ENCODE measurements at places on chromosomes 5 and 9.

GRCh38 chr9:87612536-87612935, 113.4 kb upstream of the CTSL start:
- no peak for DNase-seq

GRCh38 chr9:32596096-32596865, 23.3 kb upstream of the NDUFB6 start:
- no peak for DNase-seq

DNA sequence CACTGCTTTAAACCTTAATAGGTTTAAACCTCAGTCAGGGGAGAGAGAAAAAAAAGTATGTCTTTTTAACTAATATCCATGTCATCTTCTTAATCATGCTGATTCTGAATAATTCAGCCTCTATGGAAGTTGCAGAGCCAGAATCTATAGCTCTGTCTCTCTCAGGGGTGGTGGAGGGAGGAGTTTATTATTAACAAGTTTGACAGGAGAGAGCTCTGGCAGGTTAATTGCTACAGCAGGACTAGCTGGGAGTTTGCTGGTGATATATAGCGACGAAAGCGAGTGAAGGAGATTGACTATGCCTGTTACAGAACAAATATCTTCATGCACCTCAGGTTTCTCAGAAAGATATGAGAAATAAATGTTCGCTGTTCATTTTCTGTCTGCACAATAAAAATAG, 586.4 kb downstream of the TLE4 start:
- DNase-seq = no peak

DNA sequence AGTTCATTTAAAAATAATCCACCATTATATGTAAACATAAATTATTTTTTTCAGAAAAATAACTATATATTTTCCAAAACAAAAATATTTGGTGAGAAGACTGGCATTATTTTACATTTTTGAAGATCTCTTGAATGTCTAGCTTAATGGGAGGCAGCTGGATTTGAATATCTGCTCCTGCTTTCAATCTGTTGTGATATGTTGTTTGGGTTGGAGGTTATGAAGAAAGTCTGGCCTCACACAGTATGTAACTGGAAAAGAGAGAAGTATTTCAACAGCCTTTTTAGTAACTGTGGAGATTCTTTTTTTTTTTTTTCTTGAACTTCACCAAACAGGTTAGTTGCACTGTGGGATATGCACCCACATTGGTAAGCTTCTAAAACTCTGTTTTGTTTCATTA, 84.7 kb upstream of the SLIT3 start:
- no peak for DNase-seq

DNA sequence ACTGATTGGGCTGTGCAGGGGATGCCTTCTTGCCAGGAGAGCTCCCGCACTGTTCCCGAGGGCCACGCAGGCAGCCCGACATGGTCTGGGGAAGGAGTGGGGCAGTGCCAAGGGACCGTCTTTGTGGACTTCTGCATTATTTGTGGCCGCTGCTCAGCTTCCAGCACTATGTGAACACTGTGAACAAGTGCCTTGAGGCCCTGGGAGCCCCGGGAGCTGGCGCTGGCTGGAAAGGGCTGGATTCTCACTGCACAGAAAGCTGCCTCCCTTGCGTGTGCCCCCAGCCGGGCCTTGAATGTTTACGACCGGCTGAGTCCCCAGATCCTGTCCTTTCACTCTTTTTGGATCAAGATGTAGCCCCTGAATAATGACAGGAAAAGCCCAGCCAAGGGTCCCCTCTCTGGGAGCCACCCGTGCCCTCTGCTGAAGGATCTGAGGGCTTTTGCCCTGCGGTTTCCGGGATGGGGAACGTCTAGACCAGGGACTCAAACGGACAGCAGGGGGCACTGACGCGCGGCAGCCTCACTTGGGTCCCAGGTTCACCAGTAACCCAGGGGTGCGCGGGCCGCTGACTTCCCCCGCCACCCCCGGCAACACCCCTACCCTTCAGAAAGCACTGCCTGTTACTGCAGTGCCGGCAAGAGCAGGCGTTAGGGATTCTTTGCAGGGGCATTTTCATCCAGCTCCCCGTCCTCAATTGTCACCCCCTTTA, 98.9 kb upstream of the FCN2 start:
- no peak for DNase-seq

DNA sequence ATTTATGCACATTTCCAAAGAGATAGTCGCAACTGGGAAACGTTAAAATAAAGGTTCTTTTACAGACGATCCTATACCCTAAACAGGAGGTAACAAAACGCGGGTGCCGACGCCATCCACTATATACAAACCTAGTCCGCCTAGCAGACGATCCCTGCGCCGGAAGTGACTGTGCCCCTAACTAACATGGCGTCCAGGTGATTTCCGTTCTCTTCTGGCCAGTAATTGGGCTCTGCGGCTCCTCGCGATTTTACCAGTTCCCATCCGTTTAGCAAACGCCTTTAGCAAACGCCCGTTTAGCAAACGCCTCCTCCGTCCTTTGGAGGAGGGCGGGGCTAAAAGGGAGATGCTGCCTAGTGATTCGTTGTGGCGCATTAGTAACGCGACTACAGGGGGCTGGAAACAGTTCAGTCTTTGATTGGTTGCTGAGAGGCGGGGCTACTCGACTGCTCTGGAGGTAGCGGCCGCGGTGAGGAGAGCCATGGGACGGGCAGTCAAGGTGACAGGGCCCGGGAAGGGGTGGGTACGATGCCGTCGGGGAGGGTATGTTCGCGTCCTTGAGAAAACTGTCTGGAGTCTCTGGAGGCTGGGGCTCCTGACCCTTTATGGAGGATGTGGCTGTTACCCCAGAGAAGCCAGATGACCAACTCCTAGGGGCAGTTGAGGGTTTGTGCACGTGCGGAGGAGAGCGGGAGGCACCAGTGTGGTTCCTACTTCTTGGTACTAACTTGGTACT, at the start of gene LYRM7:
Gene LYRM7, plus strand, starts transcription at position 405 of the 736 bp plus-strand sequence. Its CDS starts 77 bp downstream, at position 482.
- DNase-seq = peak; percentile 62

- no peak for DNase-seq
These were observed 163.8 kb downstream of the TMEM38B start for GRCh38 chr9:105858006-105858690.
